Immature natural killer cell (primary cell): ENCODE measurements at places on chromosomes 12 and 14. TPM values are rescaled to one million over a fixed set of nuclear protein-coding genes. Genes with fewer than 3 reads are reported as not detected.

- H3K27me3 ChIP-seq, result peaks cover under 1% of the 10 kb centered on the region
- no peak for DNase-seq
- H3K27ac ChIP-seq, result no peak overlapping the region
- no peaks in the 10 kb centered on the region for H3K4me1 ChIP-seq
Measured at GRCh38 chr14:104477666-104478380, 101.7 kb upstream of the C14orf180 start.

RAP1B gene
- polyA plus RNA-seq, result 1,847 TPM

- H3K4me3 ChIP-seq, result no peak overlapping the region
- H3K4me1 ChIP-seq, result peaks cover 12% of the 10 kb centered on the region
- no peak overlapping the region for H3K27ac ChIP-seq
- no peak for DNase-seq
- no peaks in the 10 kb centered on the region for H3K27me3 ChIP-seq
Measured at GRCh38 chr12:108668063-108668462, 34.4 kb upstream of the SELPLG start.

DNAL1 gene
- 3.5 TPM for polyA plus RNA-seq

DNA sequence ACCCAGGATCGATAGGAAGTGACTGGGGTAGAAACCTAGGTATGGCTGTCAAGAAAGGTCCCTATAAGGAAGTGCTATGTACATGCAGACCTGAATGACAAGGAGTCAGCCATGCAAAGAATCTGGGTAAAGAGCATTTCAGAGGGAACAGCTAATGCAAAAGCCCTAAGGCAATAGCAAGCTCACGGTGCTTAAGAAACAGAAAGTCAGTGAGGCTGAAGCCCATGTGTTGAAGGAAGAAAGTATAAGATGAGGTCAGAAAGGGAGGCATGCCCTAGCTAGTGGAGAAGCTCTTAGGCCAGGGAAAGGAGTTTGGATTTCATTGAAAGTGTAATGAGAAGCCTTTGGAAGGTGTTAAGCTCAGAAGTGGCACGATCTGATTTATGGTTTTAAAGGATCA lies 6.0 kb upstream of the ADCY6 start:
- no peak overlapping the region for H3K4me3 ChIP-seq
- H3K27ac ChIP-seq, result no peak overlapping the region
- peaks cover 6% of the 10 kb centered on the region for H3K36me3 ChIP-seq
- DNase-seq, result no peak
- no peaks in the 10 kb centered on the region for H3K4me1 ChIP-seq
- peaks cover 2% of the 10 kb centered on the region for H3K27me3 ChIP-seq

NDRG2 gene
- 40.0 TPM for polyA plus RNA-seq

GRCh38 chr12:89401433-89402058 lies 49.2 kb upstream of the DUSP6 start:
- H3K4me1 ChIP-seq, result peaks cover 23% of the 10 kb centered on the region
- no peak overlapping the region for H3K4me3 ChIP-seq

GRCh38 chr12:6053541-6053940 lies 70.9 kb downstream of the VWF start:
- no peak overlapping the region for H3K4me3 ChIP-seq
- H3K27me3 ChIP-seq, result peaks cover 4% of the 10 kb centered on the region
- no peak overlapping the region for H3K27ac ChIP-seq

GYS2 gene
- not detected for polyA plus RNA-seq

DNA sequence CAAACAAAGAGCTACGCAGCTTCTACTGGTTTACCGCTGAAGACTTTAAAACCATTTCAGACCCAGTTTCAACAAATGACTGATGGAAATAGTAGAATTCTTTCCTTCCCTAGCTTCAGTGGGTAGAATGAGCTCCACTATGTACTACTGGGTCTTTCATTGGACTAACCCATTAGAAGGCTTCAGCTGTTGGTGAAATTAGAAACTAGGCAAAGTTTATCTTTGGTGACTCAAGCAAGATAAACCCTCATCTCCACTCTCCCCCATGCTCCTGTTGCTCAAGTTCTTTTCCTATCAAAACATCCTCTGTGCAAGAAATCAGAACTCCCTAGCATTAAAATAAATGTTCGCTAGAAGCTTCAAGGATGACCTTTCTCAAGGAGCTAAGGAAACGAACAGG lies 159.2 kb downstream of the PAWR start:
- H3K36me3 ChIP-seq, result no peaks in the 10 kb centered on the region
- DNase-seq, result no peak
- no peak overlapping the region for H3K4me3 ChIP-seq
- no peaks in the 10 kb centered on the region for H3K4me1 ChIP-seq
- H3K27me3 ChIP-seq, result no peaks in the 10 kb centered on the region

DNA sequence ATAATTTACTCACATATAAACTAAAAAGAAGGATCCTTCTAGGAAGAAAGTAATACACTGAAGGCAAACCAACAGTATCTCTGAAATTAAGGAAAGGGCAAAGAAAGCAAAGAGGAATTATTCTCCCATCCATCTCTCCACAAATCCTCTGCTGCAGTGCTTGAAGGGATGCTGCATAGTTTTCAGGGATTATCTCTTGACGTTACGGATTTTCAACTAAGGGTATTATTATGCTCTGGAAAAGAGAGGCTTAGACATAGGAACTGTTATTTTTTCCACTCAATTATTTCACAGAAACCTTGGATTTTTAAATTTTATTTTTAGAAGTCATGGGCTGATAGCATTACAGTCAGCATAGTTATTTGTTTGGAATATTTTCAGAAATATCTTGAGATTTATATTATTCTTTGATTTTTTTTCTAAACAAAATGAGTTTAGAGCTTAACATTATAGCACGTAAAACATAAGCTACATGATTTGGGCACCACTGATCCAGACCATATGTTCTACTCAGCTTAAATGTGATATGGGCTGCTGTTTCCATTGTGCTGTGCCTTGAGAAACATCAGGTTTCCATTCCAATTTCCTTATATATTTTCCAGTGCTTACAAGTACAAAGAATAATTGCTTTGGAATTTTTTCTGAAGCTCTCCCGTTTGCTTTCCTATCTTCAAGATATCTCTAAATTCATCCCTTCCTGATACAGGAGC lies 57.9 kb upstream of the DCN start:
- no peaks in the 10 kb centered on the region for H3K36me3 ChIP-seq
- H3K4me1 ChIP-seq, result no peaks in the 10 kb centered on the region
- DNase-seq, result no peak

DNA sequence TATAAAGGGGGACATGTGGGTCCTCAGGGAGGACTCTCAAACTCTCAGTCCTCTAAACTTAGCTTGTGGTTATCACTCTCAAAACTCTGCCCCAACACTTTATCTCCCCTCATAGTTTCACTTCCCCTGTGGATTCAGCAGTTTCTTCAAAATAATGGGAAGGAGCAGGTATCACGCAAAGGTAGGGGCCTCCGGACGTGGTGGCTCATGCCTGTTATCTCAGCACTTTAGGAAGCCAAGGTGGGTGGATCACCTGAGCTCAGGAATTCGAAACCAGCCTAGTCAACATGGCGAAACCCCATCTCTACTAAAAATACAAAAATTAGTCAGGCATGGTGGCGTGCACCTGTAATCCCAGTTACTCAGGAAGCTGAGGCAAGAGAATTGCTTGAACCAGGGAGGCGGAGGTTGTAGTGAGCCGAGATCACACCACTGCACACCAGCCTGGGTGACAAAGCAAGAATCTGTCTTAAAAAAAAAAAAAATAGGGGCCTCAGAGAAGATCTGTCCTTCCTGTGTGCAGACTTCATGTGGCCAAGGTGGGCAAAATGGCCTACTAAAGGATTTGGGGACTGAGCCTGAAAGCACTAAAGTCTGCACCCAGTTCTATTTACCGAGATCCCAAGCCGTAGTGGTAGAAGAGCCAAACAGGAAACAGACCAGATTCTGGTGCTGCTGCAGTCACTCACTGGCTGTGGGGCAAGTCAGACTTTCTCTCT lies 6.4 kb downstream of the ITGB7 start:
- DNase-seq, result peak; percentile 29
- peaks cover 3% of the 10 kb centered on the region for H3K27me3 ChIP-seq
- peaks cover 72% of the 10 kb centered on the region for H3K4me1 ChIP-seq
- H3K36me3 ChIP-seq, result peaks cover 50% of the 10 kb centered on the region
- H3K4me3 ChIP-seq, result peak overlapping the region; percentile 82

- no peaks in the 10 kb centered on the region for H3K36me3 ChIP-seq
- DNase-seq, result peak; percentile 90
- peak within 1 kb of the TSS; percentile 93 for H3K27ac ChIP-seq
- H3K4me1 ChIP-seq, result peaks cover 58% of the 10 kb centered on the region
Measured at GRCh38 chr14:103562429-103563225, at the start of the genes BAG5 and COA8. BAG5 (minus strand) TSS chr14:103562657; CDS start chr14:103561164, 1,493 bp downstream. COA8 (plus strand) TSS chr14:103562960; CDS start chr14:103563002, 42 bp downstream.

- H3K36me3 ChIP-seq, result no peaks in the 10 kb centered on the region
- peaks cover 1% of the 10 kb centered on the region for H3K27me3 ChIP-seq
- no peak overlapping the region for H3K4me3 ChIP-seq
- no peaks in the 10 kb centered on the region for H3K4me1 ChIP-seq
Measured at GRCh38 chr12:74581439-74581838, 43.8 kb downstream of the ATXN7L3B start.

TPI1 gene
- 1,209 TPM for polyA plus RNA-seq

GRCh38 chr14:97408937-97409815 lies 612.0 kb downstream of the VRK1 start:
- H3K27ac ChIP-seq, result peak overlapping the region; percentile 46
- DNase-seq, result no peak
- H3K36me3 ChIP-seq, result no peaks in the 10 kb centered on the region
- no peaks in the 10 kb centered on the region for H3K27me3 ChIP-seq

CLEC6A gene
- polyA plus RNA-seq, result not detected

KRT75 gene
- polyA plus RNA-seq, result not detected

GRCh38 chr12:42129595-42130204 lies 15.0 kb downstream of the GXYLT1 start:
- H3K4me1 ChIP-seq, result peaks cover 20% of the 10 kb centered on the region
- no peaks in the 10 kb centered on the region for H3K27me3 ChIP-seq
- no peak overlapping the region for H3K27ac ChIP-seq
- H3K36me3 ChIP-seq, result no peaks in the 10 kb centered on the region
- DNase-seq, result no peak

TXNRD1 gene
- 51.0 TPM for polyA plus RNA-seq

DNA sequence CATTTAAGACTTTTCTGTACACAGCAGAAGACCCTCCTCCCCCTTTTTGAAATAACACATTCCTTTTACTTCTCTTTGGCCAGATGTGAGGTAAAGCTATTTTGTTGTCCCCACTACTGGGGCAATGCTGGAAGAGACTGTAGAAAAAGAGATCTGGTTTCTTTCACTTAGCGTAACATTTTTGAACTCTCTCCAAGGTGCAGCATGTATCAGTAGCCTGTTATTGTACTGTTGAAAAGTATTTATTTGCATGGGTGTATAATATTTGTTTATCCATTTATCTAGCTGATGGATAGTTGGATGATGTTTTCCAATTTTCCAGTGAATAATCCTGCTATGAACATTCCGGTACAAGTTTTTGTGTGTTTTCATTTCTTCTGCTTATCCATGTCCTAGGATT lies 335.2 kb downstream of the SOX5 start:
- no peaks in the 10 kb centered on the region for H3K27me3 ChIP-seq
- H3K4me3 ChIP-seq, result no peak overlapping the region
- no peaks in the 10 kb centered on the region for H3K4me1 ChIP-seq
- no peak overlapping the region for H3K27ac ChIP-seq
- no peak for DNase-seq
- H3K36me3 ChIP-seq, result no peaks in the 10 kb centered on the region

- peaks cover 34% of the 10 kb centered on the region for H3K36me3 ChIP-seq
- no peak for DNase-seq
- no peaks in the 10 kb centered on the region for H3K27me3 ChIP-seq
- no peak overlapping the region for H3K27ac ChIP-seq
Measured at GRCh38 chr12:70560671-70561070, 76.6 kb downstream of the PTPRB start.

CLEC14A gene
- polyA plus RNA-seq, result not detected

IAPP gene
- polyA plus RNA-seq, result not detected
